GM12864 (cell line): ENCODE measurements at places on chromosomes 2 and 18.
A peak's percentile ranks its signal among the peaks of the same experiment; 100 is the strongest.

GRCh38 chr2:187942876-187943275 is 348.8 kb upstream of the GULP1 start:
- DNase-seq = no peak

DNA sequence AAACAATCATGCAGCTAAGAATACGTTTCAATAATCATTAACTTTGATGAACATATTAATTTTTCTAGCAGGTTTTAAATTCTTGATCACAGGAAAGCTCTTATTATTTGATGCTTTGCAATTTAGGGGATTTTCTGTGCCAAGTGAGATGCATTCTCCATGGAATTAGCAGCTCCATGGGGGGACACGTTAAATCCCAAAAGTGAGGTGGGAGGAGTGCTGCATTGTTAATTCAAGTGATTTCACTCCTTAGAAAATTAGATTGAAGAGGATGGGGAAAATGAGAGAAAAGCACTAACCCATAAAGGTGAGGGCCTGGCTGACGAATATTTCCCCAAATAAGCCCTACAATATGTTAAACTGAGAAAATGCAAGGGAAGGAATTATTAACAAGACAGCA is 69.2 kb downstream of the ACVR1C start:
- no peak for DNase-seq

DNA sequence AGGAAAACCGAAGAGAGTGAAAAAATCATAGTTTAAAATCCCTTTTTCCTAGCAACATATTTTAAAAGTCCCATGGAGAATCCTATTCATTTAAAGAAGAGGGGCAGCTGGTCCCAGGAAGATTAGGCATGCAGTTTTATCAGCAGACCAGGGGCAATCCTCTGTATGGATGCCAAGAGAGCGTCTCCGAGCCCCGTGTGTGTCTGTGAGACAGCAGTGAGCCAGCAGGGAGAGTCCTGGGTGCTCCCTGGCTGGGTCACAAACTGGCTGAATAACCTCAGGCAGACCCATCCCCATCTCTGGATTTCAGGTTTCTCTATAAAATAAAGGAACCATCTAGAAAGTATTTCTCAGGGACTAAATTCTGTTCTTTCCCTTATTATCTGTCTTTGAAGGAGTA is 128.2 kb upstream of the RIOK3 start:
- no peak for DNase-seq

GRCh38 chr2:225056330-225057073 is 14.2 kb upstream of the DOCK10 start:
- no peak for DNase-seq

- no peak for DNase-seq
Observed at GRCh38 chr2:232687382-232688160, 9.6 kb upstream of the GIGYF2 start.

DNA sequence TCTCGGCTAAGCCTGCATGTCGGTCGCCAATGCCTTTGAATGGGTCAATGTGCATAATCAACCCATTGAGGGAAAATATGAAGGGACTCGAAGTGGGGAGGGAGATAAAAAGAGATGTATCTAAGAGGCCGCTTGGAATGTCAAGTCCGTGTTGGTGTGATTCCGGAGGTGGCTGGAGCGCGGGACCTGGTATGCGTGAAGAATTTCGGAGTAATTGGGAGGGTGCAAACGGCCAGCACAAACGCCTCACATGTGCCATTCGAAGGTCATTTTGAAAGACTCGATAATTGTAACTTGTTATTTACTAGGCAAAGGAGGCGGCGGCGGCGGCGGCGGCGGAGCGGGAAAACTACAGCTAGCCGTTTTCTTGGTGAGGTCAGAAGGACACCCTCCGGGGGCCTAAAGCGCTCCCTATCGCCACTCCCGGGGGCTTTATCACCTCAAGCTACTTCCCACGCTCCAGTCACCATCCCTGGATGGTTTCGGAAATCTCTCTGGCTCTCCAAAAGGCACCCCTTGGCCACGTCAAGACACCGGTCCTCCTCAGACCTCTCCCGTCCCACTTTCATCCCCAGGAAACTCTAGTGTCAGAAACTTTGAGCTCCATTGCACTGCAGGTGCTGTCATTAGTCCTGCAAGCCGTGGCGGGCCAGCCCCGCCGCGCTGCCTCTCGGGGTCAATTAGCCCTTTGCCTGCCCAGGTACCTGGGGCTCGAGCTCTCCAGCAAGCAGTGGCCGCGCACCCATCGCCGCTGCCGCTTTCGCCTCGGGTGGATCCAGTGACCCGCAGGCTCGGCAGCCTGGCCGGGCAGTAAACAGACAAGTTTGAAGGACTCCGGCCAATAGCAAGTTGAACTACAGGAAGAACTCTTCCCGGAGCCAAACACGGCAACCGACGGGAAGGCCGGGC is 1.5 kb downstream of the ERBB4 start:
- DNase-seq = no peak

- DNase-seq = no peak
Observed at GRCh38 chr18:63322908-63323634, 3.5 kb upstream of the BCL2 start.

DNA sequence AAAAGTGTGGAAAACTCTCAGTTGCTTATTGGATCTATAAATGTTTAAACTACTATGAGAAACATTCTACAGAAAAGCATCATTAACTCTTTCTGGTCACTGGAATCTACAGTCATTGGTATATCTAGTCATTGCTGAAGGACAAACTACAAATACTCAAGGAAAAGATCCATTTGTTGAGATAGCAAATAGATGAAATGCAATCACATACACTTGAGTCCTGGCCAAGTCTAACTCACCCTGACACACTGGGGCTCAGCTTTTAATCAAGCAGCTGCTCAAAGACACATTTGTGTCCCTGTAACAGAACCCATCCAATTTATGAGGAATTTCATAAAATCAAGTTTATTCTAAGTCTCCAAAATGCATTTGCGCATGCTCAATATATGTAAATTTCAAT is 68.7 kb downstream of the CDH2 start:
- DNase-seq = no peak

- no peak for DNase-seq
Observed at GRCh38 chr2:4258563-4258962, 555.2 kb downstream of the DCDC2C start.

DNA sequence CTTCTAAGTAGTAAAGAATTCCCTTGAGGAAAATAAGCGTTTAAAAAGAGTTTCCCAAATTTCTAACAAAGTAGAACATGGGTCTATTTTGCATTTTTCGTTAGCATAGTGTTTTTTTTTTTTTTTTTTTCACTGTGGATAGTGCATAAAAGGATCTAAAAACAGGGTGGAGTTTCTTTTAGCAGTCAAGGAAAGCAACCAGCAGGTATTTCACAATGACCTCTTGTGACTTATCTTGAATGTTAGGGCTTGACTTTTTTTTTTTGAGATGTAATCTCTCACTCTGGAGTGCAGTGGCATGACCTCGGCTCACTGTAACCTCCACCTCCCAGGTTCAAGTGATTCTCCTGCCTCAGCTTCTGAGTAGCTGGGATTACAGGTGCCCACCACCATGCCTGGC is 14.9 kb upstream of the DGKD start:
- DNase-seq = no peak

DNA sequence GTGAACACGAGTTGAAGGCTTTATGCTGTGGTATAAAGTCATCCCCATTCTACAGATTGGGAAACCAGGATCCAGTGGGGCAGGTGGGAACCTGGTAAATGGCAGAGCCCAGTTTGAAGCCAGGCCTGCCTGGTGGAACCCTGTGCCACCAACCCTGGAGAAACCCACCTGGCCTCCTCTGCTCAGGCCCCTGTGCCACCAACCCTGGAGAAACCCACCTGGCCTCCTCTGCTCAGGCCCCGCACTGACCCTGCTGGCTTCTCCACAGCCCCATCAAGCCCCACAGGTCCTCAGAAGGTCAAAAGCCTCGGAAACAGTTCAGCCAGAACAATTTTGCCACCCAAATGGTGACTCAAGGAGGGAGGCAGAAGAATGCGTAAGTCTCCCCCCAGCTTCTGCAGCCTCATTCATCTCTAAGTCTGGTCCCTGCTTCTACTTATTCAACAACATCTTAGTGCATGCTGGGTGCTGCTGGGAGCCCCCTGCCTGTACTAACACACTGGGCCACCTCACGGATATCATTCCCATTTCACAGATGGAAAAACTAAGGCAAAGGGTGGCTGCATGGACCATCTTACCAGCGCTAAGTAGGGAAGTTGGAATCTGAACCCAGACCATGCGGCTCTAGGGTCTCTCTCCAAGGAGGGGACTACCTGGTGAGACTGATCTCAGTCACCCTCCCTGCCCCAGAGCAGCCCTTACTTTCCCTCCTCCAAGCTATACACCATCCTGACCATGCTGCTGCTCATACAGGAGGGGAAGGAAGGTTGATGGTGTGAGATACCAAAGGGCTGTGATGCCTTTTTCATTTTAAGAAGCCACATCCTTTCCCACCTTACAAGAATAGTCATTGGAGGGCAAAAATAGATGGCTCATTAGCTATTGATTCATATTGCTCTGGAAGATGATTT is 93.7 kb upstream of the ID2 start:
- DNase-seq = no peak

- peak; percentile 49 for DNase-seq
Observed at GRCh38 chr2:9663008-9663879, 32.4 kb upstream of the YWHAQ start.

DNA sequence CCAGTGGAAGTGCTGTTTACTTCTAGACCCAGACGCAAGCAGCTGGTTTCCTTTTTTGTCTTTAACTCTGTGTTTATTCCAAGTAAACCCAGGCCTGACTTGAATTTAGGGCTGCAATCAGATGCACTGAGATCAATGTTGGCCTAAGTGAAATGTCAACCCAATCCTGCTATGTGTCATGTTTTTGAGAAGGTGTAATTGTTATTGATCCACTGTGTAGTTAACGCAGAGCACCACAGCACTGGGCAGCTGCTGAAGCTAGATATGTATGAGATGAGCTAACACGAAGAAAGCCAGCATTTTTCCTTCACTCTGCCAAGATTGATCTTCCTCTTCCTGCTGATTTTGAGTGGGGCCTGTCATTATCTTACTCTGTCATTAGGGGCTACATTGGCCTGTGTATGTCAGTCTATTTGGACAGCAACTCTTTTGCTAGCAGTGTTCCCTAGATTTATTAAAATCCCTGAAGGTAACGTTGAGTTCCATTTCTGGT is 18.9 kb upstream of the DLX1 start:
- no peak for DNase-seq

DNA sequence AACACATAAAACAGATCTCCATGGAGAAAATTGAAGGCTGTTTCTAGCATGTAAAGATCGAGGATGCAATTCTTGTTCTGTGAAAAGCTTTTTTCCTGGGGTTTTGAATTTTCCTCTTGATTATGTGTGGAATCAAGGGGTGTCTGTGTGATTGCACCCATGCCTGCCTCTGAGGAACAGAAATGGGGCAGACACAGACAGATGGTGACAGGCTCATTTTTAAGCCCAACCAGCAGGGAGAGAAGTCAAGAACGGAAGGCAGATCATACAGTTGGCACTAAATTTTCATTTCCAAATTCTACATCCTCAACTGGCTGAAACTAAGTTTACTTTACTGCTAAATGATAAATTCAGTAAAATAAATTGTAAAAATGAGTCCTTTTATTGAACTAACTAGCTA is 1037.7 kb upstream of the KLHL29 start:
- DNase-seq = no peak

GRCh38 chr18:74718312-74718711 is 120.6 kb downstream of the ZNF407 start:
- DNase-seq = no peak

DNA sequence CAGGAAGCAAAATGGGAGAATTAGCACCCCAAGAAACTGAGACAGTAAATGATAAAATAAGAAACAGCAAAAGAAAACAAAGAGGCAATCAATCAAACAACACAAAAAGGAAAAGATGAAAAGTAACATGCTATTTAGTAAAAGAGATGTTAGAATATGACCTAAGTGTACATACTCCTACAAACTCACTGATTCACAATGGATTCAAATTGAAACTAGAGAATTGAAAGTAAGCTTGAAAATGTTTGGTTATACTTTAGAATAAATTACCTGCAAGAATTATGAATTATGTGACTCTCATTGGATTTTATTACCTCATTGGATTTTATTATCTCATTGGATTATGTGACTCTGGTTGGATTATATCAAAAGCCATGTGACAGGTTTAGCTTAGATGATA is 22.8 kb upstream of the CCNYL1 start:
- DNase-seq = no peak

DNA sequence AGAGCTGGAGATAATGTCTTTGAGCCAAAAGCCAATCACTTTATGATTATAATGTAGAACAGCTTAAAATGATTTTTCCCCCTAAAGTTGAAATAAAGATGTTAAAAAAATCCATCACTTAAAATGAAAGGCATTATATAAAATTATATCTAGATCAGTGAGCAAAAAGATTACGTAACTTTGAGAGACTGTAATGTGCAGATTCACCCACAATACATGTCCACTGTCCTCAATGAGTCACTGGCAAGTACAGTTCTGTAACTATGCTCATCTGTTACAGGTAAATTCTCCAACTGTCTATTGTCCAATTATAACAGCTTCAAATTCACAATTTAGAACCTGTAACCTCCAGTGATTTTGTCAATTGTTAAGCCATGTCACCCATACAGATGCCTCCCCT is 19.0 kb downstream of the FAM161A start:
- no peak for DNase-seq
